ENCODE measurements at places on chromosomes 2 and 18.

DNA sequence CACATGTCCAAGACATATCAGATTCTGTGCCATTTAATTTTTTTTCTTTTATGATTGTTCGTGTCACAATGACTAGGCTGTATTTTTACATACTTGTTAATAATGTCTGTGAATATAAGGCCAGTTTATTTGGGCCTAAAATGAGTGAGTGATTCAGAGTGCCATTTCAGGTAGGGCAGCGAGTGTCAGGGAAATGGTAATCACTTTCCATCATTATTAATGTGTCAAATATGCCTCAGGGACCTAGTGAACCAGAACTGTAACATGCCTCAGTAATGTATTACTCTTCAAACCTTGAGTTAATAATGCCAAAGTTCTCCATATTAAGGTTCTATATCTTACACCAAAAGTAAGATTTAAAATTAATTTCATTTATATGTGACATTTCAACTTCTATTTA is 8.6 kb downstream of the FAM171B start:
- DNase-seq: no peak

DNA sequence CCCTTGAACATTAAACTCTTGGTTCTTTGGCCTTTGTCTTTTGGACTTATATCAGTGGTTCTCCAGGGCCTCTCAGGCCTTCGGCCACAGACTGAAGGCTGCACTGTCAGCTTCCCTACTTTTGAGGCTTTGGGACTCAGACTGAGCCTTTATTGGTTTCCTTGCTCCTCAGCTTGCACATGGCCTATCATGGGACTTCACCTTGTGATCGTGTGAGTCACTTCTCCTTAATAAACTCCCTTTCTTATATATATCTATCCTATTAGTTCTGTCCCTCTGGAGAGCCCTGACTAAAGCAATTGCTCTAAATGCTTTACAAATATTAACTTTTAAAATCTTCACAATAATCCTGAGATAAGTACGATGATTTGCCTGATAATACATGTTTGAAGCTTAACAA is 353.6 kb upstream of the TRIB2 start:
- no peak for DNase-seq

- no peak for DNase-seq
Observed at GRCh38 chr2:45169339-45170190, 160.3 kb upstream of the SIX2 start.

DNA sequence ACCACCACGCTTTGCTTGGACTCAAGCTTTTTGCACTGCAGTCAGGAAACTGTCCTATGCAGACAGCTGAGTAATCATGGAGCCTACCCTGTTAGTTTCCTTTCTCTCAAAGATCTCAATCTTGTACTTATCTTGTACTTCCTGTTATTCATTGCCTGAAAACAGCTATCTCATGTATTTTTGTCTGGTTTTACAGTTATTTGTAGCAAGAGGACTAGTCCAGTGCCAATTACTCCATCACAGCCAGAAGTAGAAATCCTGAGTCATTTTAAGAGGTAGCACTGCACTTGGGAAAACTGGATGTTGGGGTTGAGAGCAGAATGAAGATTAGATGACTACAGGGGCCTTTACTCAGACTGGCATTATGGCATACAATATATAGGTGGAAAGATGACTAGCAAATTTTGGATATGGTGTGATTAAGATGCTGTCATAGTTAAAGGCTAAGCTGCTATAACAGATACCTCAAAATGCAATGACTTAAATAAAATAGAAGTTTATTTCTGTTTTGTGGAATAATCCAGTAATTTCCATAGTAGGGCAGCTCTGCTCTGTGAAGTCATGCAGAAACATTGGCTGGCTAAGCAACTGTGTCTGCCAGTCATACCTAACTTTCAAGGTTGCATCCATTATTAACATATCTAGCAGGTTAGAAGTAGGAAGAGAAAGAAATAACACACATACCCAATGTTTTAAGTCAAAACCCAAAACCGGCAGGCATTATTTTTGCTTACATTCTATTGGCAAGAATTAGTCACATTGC is 21.1 kb upstream of the CHMP3 start:
- DNase-seq: peak; percentile 20

DNA sequence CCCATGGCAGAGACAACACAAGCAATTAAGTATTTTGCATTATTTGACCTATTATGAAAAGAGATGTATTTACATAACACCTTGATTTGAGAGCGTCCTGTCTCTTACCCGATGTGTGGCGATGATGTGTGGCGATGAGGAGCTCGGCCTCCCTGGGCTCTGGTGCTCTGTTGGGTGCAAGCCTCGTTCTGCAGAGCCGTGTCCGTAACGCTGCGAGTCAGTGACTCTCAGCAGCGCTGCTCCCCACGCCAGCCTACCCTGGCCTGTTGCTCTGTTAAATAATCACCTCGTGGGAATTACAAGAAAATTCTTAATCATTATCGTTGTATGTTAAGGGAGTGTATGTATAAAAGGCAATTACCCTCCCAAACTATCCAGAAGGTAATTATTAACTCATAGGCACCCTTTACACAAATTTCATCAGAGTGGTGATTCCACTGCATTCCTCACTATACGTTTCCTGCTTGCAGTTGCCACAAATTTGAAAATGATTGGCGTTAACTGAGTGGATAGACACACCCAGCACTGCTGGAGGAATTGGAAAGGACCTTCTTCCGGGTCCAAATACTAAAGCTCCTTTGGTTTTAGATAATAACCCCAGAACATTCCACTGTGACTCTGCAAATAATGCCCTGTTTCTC is 52.0 kb upstream of the NFATC1 start:
- DNase-seq: no peak

- DNase-seq: peak; percentile 2
Observed at GRCh38 chr18:26103579-26103978, 13.2 kb upstream of the SS18 start.

DNA sequence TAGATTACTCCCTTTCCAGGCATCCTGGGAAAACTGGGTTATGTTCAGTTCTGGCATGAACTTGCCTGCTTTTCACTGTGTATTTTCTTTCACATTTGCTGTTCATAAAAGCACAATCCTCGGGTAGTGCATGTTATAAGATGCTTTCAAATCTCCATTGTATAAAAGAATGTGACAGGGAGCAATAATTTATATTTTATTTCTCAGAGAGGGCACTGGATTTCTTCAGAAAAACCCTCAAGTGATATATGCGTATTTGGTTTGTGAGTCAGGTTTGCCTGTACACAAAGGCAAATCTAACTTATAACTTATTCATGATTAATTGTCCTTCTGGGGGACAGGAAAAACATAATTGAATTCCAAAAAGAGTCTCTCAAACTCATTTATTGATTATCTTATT is 440.7 kb upstream of the MMADHC start:
- no peak for DNase-seq

- DNase-seq: no peak
Observed at GRCh38 chr2:131588152-131588873, 60.6 kb downstream of the CCDC74A start.

DNA sequence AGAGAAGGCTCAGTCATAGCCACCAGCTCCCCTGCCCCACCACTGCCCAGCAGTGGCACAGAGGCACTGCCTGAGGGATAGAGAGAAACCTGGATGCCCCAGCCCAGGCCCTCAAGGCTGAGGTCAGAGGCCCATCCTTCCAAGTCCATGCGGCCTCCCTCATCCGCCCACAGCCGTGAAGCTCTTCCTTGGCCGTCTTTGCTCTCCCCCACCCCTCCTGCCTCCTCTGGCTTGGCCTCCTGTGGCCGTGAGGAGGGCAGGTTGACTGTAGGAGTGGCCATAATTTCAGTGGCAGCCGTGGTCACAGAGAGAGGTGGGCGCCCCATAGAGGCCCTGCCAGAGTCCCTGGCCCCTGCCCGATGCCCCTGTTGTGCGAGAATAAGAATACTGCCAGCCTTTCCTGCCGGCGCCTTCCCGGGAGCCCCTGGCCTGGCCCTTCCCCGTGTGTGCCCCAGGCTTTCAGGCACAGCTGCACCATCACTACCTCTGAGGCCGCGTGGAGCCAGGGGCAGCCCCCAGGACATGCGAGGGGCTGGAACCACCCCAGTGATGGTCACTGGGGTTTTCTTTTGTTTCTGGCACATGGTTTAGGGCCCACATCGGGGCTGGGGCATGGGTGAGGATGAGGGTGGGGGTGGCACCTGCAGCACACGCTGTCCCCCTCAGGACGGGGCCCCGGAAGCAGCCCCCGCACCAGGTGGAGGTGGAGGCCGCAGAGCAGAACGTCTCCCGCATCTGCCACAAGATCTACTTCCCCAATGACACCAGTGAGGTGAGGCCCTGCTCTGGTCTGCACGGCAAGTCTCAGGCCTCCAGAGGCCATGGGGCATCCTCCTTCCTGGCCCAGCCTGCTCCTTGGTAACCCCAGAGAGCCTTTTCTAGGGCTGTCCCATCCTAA is 13.1 kb upstream of the GPR17 start:
- DNase-seq: no peak

GRCh38 chr2:110173523-110173922 is 31.3 kb downstream of the NPHP1 start:
- no peak for DNase-seq

- DNase-seq: no peak
Observed at GRCh38 chr18:64100116-64100922, 48.6 kb downstream of the LINC00305 start.

Measured in CD8-positive, alpha-beta memory T cell (primary cell).